RKO (cell line): ENCODE measurements at places on chromosomes 3 and 15.
A peak's percentile ranks its signal among the peaks of the same experiment; 100 is the strongest.

GRCh38 chr3:20344400-20344959 is 158.5 kb upstream of the SGO1 start:
- DNase-seq: no peak

- DNase-seq: no peak
Observed at GRCh38 chr3:150729682-150730360, 26.1 kb upstream of the ERICH6 start.

GRCh38 chr3:35641920-35642527 is 2.7 kb downstream of the ARPP21 start:
- no peak for DNase-seq

DNA sequence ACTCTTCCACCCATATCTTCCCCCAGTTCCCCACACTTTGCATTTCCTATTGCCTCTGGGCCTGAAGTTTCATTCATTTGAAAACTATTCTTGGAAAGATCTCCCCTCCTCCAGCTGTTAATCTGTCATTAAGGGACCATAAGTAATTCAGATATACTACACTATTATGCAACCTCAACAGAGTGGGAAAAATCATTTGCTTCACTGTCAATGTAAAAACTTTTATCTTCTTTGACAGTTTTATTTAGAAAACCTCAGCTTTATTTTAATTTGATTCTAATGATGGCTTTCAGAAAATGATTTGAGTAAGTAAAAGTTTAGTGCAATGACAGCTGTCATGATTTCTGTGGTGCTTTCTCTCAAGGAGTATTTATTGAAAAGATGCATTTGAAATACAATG is 435.3 kb upstream of the KCNMB2 start:
- DNase-seq: no peak

DNA sequence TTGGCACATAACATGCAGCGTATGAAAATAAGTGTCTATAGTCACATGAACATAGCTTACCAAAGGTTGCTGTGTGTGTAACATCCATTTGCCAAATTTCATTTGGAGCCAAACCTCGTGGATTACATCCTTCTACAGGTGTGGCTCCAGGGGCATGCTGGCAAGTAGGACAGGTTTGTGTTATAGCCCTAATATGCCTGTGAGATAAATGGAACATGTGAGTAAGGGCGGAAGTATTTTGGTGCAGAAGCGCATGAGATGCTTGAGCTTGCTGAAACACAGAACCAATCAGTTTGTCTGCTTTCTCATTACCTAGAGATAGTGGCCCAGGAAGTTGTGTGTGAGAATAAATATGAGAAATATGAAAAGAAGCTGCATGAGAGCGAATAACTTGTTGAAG is 21.8 kb upstream of the XCR1 start:
- DNase-seq: no peak

- no peak for DNase-seq
Observed at GRCh38 chr3:67327582-67327981, 326.8 kb downstream of the SUCLG2 start.

GRCh38 chr15:80182611-80183261 is 29.9 kb downstream of the FAH start:
- no peak for DNase-seq

DNA sequence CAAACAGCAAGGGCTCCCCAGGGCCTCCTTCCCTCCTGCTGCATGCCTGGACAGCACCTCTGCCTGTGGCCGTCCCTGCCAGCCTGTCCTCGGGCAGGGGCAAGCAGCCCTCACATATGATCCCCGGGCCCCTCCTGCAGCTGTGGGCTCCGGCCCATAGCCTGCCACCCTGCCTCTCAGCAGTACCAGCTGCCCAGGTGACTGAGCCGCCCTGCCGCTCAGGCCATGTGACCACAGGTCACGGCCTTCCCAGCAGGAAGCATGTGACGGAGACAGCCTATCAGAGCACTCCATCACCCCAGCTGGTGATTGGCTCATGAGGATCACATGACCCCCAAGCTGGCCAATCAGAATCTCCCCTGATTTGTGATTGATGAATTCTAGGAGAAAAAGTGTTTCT is 23.9 kb downstream of the ALDH1L1 start:
- peak; percentile 10 for DNase-seq

GRCh38 chr3:118978393-118978758 is 56.3 kb downstream of the IGSF11 start:
- DNase-seq: no peak

DNA sequence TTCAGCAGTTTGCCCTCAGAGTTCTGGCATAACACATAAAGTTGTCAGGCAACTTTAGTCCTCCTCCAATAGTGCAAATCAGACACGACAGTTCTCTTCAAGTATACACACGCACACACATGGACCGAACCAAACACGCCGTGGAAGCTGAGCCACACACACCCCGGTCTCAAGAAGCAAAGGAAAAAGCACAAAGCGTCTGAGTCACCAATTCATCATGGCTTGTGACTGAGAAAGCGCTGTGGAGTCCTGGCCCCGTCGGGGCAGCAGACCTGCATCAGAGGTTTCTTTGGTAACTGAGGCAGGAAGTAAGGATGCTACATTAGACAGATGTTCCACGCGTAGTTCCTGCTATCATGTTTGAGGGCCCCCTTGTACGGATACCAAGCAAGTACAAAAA is 85.7 kb downstream of the VGLL4 start:
- DNase-seq: peak; percentile 37

DNA sequence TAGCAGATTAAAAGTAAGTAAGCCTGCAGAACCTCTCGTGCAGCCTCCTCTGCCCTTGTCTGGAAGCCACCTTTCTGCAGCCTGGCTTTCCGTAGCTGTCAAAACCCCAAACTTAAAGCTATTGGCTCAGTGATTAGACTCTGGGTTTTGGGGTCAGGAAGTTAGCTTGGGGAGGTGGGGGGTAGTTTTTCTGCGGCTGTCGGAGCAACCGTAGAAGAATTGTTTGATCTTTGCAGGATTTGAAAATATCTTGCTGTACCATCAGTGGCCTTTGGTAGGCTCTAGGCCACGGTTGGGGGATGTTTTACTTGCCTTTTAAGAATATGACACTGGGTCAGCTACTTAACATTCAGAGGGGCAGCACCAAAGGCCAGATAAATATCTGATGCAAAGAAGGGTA is 88.4 kb upstream of the RASGRP1 start:
- DNase-seq: no peak

DNA sequence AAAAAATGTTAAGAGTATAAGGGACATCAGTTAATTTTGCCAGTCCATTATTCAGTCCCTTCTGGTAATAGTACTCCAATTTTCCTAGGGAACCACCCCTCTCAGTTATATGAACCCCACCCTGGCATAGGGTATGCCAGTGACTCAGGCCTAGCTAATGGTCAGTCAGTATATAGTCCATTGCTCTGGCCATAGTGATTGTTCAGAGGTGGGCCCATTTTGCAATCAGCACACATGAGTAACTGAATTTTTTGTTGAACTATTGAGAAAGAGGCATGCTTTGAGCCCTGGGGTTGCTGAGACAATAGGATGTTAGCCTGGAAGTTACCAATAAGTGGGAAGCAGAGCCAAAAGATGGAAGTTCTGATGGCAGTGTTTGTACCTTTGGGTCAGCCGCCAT is 4.1 kb downstream of the LRCH3 start:
- no peak for DNase-seq

GRCh38 chr3:123161167-123161566 is 40.6 kb upstream of the SEC22A start:
- no peak for DNase-seq

DNA sequence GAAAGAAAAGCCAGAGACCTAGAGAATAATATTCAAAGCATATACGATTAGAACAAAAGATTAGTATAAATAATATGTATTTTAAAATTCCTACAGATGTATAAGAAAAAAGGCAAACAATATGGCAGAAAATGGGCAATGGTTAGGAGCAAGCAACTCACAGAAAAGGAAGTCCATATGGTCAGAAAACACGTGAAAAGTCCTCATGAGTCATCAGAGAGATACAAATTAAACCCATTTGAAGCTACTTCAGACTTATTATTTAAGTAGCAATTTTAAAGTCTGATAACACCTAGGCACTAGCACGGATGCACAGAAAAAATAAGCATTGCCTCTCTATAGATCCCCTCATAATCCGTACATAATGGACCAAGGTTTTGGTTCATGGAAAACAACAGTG is 25.6 kb downstream of the SLC7A14 start:
- no peak for DNase-seq

- no peak for DNase-seq
Observed at GRCh38 chr15:66236806-66237375, 16.7 kb downstream of the MEGF11 start.

GRCh38 chr3:123586968-123587367 is 2.1 kb upstream of the HACD2 start:
- DNase-seq: no peak

DNA sequence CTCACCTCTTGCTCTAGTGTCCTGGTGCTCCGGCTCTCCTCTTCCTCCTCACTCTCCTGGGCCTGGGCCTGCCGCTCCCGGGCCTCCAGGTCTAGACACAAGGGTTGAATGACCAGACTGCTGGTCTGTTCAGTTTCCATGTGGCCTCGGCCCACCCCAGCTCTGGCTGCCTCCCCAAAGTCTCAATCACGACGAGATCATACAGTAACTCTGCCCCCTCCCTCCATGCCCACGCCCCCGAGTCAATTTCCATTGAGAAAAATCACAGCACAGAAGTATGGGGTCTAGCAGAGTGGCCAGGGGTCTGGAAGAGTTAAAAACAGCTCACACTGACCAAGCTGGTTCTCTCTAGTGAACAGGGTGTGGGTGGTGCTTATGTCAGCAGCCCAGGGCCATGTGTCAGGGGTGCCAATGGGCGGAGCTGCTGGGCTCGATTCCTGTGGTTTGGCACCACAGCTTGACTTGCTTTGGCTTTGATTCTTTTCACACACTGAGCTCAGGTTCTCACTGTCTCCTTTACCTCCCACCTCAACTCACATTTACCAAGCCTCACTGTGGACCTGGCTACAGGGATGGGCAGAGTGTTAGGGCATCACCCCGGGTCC is 6.9 kb downstream of the C15orf62 start:
- no peak for DNase-seq

- no peak for DNase-seq
Observed at GRCh38 chr3:58122936-58123700, 87.7 kb downstream of the DNASE1L3 start.

DNA sequence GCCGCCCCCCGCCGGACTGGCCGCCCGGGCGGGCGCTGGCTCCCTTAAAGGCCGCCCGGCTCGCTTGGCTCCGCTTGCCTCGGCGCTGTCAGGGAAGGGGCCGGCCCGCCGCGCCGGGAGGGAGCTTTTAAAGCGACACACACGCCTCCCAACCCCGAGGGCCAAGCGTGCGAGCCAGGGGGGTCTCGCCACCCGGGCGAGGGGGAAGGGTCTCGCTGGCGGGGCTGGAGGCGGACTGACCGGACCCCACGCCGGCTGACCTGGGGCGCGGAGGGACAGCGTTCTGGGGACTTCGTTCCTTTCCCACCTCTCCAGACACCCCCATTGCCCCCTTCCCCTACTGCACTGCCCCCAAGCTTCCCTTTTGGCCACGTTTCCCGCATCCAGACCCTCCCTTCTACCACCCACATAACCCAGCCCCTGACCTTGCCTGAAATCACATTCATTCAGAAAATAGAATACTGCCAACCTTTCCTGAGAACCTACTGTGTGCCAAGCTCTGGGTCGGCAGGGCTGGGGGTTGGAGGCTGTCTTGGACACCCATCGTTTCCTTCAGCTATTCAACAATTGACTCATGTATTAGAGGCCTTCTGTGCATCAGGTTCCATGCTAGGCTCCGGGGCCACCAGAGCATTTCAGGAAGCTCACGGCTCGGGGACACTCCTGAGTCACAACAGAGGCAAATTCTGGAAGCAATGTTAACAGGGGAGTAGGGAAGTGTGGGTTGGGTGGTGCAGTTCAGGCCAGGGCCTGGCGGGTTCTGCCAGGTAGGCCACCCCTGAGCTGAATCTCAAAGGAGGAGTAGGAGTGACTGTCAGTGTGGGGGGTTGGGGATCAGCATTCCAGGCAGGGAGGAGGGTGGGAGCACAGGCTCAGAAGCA is at the start of gene INSYN1:
INSYN1 (minus strand) TSS at position 102 of the 881 bp plus-strand sequence. CDS start 2,221 bp downstream, outside the sequence.
- no peak for DNase-seq
